Muscle of leg (tissue), 16 donors: ENCODE measurements at places on chromosomes 3 and 15.

DNA sequence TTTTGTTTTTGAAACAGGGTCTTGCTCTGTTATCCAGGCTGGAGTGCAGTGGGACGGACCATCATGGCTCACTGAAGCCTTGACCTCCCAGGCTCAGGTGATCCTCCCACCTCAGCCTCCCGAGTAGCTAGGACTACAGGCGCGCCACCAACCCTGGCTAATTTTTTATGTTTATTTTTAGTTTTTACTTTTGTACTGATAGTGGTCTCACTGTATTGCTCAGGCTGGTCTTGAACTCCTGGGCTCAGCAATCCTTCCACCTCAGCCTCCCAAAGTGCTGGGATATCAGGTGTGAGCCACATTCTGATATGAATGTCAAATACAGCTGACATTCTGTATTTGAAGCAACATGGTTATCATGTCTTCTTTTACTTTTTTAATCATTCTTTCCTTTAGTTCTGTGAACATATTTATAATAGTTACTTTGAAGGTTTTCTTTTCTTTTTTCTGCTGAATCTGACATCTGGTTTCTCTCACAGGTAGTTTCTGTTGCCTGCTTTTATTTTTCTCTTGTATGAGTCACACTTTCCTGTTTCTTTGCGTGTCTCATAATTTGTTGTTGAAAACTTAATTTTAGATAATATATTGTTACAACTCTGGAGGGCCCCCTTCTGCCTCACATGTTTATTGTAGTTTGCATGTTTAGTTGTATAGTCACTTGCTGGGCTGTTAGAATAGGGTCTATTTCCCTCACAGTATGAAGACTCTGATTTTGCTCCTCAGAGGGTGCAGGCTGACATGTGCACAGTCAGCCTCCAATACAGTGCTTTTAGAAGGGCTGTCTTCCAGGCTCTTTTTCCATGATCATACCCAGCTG, 8.4 kb upstream of the CNTN4 start:
- peak; percentile 15 for DNase-seq

- no peak for DNase-seq
These were observed 66.4 kb upstream of the CCNL1 start for GRCh38 chr3:157226173-157226847.

GRCh38 chr15:59543721-59544547, 67.6 kb upstream of the GCNT3 start:
- DNase-seq: no peak

DNA sequence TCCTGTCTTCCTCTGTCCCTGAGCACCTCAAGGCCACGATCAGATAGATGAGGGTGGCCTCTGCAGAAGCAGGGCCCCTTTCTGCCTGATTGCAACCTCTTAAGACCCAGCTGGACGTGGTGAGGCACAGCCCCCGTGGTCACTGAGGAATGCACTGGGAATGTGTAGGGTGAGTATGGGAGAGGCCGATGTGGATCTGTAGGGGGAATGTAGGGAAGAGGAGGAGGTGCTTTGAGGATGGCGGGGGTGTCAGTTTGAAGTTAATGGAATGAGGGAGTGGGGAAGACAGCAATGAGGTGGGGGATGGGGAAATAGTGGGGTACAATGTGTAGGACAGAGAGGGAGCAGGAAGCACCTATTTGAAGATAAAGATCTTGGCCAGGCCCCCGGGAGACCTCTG, 785 bp upstream of the IQCF5 start:
- DNase-seq: no peak

DNA sequence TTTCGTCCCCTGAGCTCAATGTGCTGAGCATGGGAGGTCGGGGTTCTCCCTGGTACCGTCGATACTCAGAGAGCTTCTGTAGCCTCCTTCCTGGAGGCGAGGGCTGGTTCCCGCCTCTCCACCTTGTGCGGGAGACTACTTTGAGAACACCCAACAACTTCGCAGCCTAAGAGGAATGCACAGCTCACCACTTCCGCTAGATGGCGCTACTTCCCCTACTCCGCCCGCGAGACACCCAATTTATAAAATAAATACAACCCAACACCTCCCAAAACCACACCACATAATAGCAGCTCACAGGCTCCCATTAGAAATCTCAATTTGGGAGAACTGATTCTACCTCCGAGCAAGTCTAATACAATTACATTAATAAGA, 1.2 kb downstream of the RGMA start:
- DNase-seq: peak; percentile 93

DNA sequence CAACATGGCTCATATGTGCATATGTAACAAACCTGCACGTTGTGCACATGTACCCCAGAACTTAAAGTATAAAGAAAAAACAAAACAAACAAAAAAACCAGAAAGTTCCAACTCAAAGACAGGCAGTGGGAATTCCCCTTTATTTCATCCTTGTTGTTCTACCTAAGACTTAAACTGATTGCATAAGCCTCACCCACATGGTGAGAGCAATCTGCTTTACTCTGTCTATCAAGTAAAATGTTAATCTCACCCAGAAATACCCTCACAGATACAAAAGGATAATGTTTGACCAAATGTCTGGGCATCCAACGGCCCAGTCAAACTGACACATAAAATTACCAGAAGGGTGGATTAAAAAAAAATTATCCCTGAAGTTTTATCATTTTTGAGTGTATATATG, 190.9 kb upstream of the PLSCR5 start:
- no peak for DNase-seq

DNA sequence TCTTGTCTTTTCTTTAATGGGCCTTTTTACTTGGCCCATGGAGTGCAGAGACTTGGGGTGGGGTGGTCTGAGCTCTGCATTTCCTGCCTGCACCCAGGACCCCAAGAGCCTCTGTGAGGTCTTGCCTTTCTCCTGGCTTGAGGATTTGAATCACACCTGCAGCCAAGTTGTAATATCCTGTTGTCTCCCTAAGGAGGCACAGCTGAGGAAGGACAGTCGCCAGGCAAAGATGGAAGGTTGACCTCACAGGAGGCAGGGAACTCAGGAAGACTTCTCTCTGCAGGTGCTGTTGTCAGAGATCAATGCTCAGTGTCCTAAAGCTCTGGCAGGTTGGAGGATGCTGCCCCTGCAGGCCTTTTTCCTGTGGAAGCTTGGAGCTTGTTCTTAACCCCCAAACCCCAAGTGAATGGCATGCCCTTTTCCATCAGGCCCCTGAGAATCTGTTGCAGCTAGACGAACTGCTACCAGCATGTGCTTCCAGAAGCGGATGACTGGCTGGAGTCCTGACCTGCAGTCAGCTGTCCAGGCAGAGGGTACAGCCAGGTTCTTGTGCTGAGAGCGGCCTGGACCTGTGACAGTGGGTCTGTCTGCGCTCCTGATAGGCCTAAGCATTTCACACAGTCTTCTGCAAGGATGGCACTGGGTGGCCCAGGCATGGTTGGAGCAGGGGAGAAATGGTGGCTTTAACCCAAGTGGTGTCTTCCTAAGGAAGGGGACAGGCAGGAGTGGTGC, 120.0 kb downstream of the EEFSEC start:
- DNase-seq: peak; percentile 31

- no peak for DNase-seq
These were observed 64.5 kb upstream of the CADPS start for GRCh38 chr3:62939707-62940106.

DNA sequence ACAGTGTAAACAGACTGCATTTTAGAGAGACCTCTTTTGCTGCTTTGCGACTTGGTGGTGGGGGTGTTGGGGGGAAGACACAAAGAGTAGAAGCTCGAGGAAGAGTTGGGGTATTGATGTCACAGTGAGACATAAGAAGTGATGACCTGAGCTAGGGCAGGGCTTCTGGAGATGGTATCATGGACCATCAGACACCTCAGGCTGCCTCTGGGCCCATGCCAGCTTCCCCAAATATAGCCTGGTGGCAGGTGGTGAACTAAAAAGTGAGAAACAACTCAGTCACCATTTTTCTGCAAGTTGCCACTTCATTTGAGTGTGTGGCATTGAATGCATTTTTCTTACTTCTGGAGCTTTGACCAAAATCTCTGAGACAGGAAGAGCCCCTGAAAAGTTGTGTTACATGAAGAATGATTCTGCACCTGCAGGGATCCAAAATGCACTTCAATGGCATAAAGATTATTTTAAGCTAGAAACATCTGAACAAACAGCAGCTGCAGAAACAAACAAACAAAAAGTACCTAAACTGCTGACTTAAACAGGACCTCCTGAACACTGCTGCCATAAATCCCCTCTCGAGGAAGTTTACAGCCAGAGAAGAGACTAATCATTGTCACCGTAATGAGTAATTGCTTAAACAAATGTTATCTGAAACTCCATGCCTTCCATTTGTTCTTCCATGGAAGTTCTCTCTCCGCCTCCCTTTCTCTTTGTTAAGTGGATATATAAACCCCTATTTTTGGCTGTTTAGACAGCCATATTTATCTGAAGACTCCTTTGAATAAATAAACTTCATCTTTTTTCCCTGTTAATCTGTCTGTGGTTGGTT, 15.2 kb upstream of the XIRP1 start:
- DNase-seq: peak; percentile 7

GRCh38 chr15:89673165-89673512, 6.0 kb downstream of the PLIN1 start:
- no peak for DNase-seq

DNA sequence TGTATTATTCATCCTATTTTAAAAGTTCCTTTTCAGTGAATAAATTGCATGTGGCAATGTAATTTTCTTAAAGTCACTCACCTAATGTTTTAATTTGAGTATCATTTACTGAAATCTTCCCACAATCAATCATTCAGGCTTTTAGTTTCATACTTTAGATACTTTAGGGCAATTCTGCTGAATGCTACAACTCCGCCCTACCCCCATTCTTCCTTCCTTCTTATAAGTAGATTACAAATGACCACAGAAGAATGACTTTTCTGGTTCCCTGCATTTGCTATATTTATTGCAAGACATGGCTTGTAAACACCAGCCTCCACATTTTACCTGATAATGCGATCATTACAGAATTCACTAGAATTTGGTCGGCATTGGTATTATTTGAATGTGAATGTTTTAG, 1061.9 kb downstream of the FHIT start:
- no peak for DNase-seq

GRCh38 chr15:66491846-66492245, 5.7 kb downstream of the SNAPC5 start:
- DNase-seq: no peak

DNA sequence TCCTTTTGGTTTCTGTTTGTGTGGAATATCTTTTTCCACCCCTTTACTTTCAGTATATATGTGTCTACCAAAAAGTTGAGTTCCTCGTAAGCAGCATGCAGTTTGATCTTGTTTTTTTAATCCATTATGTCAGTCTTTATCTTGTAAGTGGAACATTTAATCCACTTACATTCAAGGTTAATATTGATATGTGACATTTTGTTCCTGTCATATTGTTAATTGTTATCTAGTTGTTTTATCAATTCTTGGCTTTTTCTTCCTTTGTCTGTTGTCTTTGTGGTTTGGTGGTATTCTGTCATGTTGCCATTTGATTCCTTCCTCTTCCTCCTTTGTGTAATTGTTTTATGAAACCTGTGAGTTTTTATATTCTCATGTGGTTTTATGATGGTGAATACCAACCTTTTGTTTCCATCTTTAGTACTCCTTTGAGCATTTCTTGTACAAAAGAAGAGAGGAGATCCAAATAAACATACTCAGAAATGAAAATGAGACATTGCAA, 43.4 kb upstream of the XCR1 start:
- DNase-seq: no peak

DNA sequence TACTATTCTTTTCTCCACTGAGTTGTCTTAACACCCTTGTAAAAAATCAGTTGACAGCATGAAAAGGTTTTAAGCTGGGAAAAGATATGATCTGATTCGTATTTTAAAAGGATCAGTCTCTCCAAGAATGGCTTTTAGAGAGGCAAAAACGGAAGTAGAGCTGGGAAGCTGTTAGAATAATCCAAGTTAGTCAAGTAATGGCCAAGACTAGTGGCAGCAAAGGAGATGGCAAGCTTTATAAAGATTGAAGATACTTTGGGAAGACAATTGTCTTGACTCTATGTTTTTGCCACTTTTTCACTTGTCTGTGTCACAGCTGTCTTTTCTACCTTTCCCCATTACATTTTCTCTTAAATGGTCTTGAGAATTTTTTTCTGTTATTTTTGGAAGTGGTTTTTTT, 243.5 kb upstream of the MANF start:
- no peak for DNase-seq

DNA sequence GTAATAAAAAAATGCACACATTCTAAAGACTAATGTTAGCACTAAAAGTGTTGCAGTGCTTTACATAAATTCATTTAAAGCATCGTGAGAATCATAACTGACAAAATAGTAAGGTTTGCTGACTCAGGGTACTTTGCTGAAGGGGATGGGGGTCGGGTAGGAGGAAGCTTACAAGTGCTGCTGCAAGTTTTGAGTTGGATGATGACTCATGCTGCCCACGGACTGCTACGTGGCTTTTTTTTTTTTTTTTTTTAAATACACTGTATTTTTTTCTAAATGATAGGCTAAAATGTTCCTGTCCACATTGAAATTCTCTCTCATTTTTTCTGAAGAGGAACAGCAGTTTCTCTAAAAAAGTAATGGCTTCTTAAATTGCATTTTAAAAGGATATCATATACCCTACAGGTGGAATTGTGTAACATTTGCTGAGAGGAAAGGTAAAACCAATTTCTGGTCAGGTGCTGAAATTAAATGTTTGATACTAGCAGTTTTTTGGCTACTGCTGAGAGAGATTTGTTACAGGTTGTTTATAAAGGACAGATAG, 2.2 kb downstream of the MAPK6 start:
- DNase-seq: peak; percentile 83

GRCh38 chr15:73691396-73691795, 7.2 kb downstream of the CD276 start:
- peak; percentile 44 for DNase-seq

- DNase-seq: no peak
These were observed 216.3 kb downstream of the LPP start for GRCh38 chr3:188370081-188370830.

- DNase-seq: no peak
These were observed 19.4 kb downstream of the TGFBR2 start for GRCh38 chr3:30625541-30626438.

DNA sequence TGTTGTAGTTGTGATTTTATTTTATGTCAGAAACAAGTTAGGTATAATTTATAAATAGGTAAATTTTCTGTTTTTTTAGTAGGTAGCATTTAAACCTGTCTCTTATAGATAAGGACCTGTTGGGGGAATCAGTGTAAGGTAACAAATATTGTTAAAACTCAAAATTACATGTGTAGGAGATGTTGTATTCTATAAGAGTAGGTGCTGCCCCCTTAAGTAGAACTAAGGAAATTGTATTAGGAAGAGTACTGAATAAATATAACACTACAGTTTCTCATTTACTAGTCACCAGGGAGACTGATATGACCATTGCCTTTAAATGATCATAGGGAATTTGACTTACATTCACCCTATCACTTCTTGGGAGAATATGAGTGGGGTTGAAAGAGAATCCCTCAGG, 31.2 kb downstream of the SLC25A36 start:
- no peak for DNase-seq

DNA sequence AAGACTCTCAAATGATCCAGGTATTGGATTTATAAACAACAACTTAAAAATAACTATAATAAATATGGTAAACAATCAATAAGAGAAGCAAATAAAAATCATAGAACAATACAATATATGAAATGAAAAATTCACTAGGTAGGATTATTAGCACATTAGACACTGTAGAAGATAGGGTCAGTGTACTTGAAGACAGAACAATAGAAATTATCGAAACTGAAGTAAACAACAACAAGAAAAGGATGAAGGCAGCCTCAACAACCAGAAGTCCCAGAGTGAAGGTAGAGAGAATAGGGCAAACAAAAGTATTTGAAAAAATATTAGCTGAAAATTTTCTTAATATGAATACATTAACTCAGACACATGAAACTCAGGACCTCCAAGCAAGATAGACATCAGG, 11.9 kb downstream of the IQCB1 start:
- DNase-seq: no peak

GRCh38 chr3:13276438-13277195, 143.5 kb downstream of the NUP210 start:
- DNase-seq: peak; percentile 65
